ENCODE measurements at places on chromosomes 13 and 19. TPM values are rescaled to one million over a fixed set of nuclear protein-coding genes. Genes with fewer than 3 reads are reported as not detected.

LILRB1 gene
- not detected for total RNA-seq

PTPRH gene
- 7.7 TPM for total RNA-seq

ELANE gene
- 0.51 TPM for total RNA-seq

TPT1 gene
- total RNA-seq: 3,546 TPM

PROZ gene
- total RNA-seq: not detected

DNA sequence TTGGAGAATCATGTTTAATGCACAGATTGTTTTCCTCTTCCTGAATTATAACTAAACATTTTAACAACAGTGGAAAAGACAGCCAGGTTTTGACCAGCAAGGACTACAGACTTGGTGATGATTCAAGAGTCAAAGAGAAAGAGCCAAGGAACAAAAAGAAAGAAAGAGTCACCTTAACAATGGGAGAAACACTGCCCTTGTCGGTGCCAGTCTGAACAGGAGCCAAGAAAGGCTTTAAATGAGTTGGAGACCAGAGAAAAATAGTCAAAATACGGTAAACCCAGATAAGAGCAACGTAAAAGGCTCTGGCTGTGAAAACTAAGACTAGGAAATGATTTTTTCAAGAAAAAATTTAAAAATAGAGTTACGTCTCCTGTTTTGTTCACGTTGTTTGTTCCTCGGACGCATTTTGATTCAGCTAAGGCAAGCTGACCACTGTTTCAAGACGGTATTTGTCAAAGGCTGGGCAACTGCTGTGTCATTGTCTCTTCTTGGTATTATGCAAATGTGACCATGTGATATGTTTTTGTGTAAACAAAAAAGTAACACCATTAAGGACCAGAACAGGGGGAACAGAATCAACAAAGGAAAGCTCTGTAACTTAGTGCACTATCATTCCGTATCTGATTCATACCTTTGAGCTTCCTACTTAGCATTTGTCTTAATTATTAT lies 634.5 kb downstream of the LIG4 start:
- no peak for DNase-seq

GRCh38 chr13:103066079-103066780 lies at the start of gene SLC10A2:
Gene SLC10A2 (minus strand): TSS chr13:103066417. CDS start chr13:103066249, 168 bp downstream.
- no peak for DNase-seq

DNA sequence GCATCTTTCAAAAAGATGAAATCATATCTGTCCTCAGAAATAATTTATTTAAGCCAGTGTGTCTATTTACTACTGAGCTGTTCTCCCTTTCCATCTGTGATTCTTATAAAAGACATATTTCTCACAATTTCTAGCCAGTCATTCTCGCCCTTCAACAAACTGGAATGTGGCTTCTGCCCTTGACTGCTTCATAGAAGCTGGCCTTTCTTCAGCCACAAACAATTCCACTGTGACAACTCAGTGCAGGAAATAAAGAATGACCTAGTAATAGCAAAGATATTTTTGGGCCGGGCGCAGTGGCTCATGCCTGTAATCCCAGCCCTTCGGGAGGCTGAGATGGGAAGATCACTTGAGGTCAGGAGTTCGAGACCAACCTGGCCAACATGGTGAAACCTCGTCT lies 655.5 kb downstream of the PCDH9 start:
- peak; percentile 69 for DNase-seq

- DNase-seq: no peak
These were observed 13.4 kb downstream of the UHRF1 start for GRCh38 chr19:4922530-4923275.

- DNase-seq: no peak
These were observed 524.6 kb downstream of the EFNB2 start for GRCh38 chr13:106010836-106011235.

DNA sequence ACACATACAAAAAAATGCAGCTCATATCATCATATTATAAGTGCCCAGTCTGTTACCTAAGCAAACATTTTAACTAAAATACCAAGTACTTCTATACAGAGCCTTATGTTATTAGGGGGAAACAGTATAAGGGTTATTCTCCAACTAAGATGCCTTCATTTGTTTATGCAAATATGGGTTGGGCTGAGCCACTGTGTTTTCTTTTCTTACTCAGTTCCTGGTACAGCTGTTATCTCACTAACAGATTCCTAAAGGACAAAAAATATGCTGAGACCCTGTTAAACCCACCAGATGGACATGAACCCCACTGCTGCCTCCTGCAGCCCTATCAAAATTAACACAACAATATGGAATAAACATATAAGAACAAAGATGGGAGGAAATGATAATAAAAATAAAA lies 34.5 kb upstream of the SMAD9 start:
- DNase-seq: no peak

DNA sequence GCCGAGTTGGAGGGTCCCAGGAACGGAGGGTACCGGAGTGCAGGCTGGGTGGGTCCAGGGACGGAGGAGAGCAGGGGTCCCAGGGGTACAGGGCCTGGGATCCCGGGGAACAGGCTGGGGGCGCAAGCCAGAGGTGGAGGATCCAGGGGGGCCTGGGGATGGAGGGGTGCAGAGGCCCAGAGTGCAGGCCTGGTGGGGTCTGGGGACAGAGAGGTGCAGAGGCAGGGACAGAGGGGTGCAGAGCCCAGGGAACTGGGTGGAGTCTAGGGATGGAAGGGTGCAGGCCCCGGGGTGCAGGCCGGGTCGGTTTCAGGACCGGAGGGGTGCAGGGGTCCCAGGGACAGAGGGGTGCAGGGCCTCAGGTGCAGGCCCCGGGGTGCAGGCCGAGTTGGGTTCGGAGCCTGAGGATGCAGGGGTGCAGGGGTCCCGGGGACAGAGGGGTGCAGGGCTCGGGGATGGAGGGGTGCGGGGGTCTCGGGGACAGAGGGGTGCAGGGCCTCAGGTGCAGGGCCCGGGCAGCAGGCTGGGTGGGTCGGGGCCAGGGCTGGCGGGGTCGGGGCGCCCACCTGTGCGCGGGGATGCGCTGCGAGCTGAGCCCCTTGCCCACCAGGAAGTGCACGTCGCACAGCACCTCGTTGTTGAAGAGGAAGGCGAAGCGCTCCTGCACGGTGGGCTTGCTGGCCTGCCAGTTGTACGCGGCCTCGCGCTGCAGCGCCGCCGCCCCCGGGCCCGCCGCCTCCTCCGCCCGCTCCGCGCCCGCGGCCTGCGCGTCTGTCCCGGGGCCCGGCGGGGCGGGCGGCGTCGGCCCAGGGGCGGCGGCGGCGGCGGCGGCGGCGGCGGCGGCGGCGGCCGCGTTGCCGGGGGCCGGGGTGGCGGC lies 545 bp downstream of the BTBD2 start:
- DNase-seq: no peak

GRCh38 chr13:106503272-106503671 lies 32.2 kb downstream of the EFNB2 start:
- DNase-seq: peak; percentile 23

- peak; percentile 48 for DNase-seq
These were observed 4.8 kb downstream of the EMP3 start for GRCh38 chr19:48330012-48330681.

DNA sequence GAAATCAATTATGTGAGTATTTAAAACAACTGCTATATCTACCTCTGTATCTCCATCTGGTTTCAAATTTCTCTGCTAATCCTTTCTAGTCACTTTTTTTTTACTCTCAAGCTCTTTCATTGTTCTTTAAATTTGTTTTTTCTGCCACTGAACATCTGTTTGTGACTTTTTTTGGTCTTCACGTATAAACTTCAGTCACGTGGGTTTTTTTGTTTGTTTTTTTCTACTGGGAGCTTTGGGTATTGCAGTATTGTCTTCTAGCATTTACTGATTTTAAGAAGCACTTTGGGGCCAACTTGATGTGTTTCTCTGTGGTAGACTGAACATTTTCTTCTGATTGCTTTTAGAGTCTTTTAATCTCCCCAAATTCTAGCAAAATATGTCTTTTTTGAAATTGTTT lies 262.6 kb upstream of the RXFP2 start:
- peak; percentile 6 for DNase-seq

DNA sequence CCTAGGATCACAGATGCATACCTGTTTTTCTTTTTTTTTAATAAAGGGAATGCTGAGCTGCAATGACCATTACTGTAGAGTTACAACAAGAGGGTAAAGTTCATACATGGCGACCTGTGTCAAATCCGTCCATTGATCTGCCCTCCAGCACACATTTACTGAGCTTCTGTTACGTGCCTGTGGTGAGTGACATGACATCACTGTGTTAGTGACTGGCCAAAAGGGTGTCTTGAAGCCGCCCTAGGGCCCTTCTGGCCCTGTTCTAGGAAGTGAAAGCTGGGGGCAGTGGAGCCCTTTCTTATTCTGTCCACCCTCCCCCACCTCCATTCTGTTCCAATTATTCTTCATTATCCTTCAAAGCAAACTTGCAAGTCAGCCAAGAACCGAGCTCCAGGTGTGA lies 66.3 kb downstream of the ZIC5 start:
- no peak for DNase-seq

- DNase-seq: no peak
These were observed 2.6 kb upstream of the TIMM13 start for GRCh38 chr19:2429917-2430535.

GRCh38 chr19:30084390-30084819 lies 142.4 kb downstream of the URI1 start:
- DNase-seq: no peak
